ENCODE measurements at places on chromosomes 1 and 21.

- DNase-seq = no peak
Observed at GRCh38 chr1:185742403-185742802, 8.2 kb downstream of the HMCN1 start.

GRCh38 chr1:31790641-31791091 is 25.2 kb downstream of the SPOCD1 start:
- no peak for DNase-seq

DNA sequence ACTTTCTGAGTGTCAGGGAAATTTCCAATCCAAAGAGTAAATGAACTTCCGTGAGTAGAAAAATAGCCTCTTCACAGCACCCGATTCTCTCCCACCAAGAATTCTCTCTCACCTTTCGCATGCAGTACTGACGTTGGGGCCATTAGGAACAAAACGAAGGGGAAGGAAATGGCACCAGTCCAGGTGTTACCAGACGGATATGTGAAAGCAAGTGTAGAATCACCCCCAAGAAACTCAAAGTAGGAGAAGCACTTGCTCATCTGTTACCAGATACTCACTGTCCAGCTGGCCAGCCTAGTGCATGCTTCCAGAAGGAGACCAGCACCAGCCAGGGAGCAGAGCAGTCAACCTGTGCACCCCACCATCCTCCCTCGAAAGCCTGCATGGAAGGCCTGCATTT is 55.1 kb downstream of the ITPKB start:
- no peak for DNase-seq

DNA sequence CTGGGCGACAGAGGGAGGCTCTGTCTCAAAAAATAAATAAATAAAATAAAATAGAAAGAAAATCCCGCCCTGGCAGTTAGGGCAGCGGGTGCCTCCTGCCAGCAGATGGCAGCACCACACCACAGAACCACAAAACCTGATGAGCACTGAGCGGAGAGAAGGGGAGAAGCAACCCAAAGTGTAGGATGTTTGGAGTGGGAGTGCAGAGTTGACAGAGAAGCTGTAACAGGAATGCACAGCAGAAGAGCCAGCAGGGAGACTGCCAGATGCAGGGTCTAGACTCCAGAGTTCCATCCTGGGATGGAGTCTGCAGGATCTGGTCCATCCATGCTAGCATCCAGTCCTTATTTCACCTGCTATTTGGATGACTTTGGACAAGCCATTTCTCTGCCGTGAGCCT is 29.7 kb upstream of the KIRREL1 start:
- peak; percentile 85 for DNase-seq

- DNase-seq = no peak
Observed at GRCh38 chr1:152487871-152488270, 22.7 kb upstream of the LCE5A start.

- peak; percentile 65 for DNase-seq
Observed at GRCh38 chr1:207404849-207405525, 49.1 kb upstream of the CR2 start.

- DNase-seq = no peak
Observed at GRCh38 chr1:165501970-165502348, 41.8 kb upstream of the LRRC52 start.

DNA sequence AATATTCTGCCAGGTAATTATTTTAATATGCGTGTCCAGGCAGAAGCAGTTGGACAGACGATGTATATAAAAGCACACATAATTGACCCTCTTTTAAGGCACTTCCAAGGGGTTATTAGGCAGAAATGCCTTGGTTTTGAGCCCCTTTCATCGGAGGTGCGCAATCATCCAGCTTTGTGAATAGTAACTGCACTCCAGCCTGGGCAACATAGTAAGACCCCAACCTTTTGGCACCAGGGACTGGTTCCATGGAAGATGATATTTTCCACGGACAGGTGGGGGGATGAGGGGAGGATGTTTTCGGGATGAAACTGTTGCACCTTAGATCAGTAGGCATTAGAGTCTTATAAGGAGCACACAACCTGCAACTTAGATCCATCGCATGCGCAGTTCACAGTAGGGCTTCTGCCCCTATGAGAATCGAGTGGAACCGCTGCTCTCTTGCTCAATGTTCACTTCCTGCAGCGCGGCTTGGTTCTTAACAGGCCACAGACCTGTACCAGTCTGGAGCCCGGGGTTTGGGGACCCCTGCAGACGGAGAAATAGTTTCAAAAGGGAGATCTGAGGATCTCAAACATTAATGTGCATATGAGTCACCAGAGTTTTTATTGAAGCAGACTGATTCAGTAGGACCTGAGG is 1.8 kb upstream of the MCOLN2 start:
- DNase-seq = no peak

GRCh38 chr1:2980073-2980791 is 41.0 kb upstream of the ACTRT2 start:
- no peak for DNase-seq

DNA sequence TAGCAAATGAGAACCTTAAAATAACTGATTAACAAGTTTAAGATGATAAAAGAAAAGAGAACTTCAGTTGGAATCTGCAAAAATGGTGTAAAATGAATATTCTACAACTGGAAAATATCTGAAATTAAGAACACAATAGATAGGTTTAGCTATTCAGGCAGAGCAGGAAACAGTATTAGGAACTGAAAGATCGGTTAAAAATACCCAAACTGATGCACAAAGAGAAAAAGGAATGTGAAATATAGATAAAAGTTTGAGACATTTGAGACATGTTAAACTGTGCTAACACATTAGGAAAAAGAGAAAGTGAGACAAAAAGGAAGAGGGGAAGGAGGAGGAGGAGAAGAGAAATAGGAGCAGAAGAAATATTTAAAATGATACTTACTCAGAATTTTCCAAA is 12.1 kb downstream of the CD55 start:
- no peak for DNase-seq

DNA sequence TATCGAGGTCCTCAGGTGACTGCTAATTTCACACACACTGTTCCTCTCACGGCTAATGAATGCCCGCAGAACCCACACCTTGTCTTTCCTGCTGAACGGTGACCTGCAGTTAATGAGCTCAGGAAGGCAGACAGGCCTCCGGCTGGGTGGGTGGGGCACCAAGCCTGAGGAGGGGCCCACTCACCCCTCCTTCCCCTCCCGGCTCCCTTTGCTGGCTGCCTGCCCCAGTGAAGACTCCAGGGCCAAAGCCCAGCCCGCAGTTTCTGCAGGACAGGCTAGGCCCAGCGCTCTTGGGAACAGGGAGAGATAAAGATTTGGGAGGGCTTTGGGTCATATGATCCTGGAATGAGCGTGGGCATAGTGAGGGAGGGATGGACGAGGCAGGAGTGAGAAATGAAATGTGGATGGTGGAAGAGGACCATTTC is 26.4 kb downstream of the FOXO6 start:
- peak; percentile 69 for DNase-seq

GRCh38 chr1:167345386-167345733 is 124.7 kb downstream of the POU2F1 start:
- DNase-seq = no peak

GRCh38 chr1:92482665-92483609 is 3.8 kb downstream of the GFI1 start:
- no peak for DNase-seq

DNA sequence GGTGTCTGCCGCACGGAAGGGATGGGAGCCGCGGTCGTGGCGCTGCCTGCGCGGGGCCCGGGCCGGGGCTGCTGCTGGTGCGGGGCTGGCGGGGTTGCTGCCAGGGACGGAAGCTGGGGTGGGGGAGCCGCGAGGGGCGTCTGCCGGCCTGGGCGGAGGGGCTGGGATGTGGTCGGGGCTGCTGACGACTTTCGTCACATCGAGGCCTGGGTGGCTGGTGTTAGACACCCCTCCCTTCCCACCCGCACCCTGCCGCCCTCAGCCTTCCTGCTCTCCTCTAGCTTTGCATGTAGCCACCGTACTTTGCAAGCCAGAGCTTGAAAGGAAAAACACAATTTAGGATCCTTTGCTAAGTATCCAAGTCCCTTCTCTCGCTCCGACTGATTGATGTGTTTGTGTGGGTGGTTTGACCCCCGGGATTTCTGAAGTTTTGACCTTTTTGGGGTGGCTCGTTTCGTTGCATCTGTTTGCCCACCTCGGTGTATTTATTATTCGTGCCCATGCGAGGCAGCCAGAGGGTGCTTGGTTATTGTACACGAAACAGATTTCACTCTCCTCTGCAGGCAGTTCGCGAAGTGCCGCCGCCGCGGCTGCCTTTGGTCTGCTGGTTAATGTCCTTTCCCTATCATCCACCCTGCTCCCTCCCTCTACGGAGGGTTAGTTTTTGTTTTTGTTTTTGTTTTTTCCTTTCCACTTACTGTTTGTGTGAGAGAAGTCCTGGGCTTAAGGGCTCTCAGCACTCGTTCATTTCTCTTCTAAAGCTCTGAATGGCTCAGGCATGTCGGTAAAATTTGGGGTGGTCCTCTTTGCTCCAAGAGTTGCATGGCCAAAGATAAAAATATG is 868 bp downstream of the C1orf21 start:
- DNase-seq = no peak

DNA sequence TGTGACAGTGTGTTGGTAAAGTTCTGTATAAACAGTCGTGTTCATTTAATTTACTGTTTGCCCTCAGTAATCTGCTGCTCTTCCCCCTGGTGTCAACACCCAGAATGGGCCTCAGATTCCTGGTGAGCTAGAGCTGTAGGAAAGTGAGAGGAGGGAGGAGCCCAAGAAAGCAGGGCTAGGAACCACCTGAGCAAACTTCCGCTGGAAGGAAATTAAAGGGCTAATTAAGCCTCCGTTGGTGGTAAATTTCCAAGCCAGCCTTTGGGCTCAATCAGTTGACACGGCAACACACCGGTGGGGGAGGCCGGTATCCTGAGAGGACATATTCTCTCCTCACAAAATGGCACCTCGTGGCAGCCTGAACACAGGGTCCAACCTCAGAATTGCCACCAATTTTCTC is 32.9 kb downstream of the RAB3B start:
- DNase-seq = no peak

DNA sequence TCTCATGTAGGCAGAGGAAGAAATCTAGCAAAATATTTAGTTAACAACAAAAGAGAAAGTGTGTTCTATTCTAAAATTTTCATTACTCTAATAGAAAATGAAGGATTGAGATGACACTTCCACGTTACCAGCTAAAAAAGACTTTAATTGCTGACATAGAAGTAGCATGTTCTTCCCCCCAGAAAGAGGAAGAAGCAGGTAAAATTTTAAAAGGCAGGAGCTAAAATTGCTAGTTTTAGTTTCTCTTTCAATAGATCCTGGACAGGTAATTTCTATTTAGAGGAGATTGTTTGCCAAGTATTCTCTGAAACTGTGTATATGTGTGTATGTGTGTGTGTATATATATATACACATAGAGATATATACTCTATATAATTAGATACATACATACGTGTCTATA is 248.1 kb upstream of the FMN2 start:
- DNase-seq = no peak

DNA sequence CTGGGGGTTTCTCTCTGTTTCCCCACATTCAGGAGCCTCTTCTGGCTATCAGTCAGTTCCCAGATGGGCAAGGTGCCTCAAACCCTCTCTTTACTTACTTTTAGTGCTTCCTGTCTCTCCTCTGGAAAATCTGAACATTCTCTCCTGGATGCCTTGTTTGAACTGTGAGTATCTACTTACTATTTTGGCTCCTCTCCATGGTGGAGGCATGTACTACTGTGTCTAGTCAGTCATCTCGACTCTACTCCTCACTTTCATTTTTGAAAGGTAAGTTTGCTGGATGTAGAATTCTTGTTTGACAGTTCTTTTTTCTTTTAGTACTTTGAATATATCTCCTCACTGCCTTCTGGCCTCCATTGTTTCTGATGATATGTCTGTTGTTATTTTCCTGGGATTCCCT is 70.9 kb upstream of the FAM78B start:
- DNase-seq = no peak

DNA sequence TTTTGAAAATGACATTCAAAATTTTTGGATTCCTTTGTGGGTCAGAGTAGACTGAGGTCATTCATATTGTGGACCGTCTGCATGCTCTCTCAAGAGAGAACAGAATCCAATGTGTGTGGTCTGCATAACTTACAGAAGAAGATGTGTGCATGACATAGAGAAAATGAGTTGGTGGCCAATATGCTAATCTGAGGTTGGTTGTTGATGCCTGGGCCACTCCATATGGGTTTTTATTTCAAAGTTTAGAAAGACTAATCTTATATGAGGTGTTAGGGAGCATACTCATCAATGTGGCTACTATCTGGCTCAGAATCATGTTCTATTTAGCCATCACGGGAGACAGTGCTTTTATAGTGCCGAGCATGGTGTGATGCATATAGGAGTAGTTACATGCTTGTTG is 18.2 kb downstream of the NTNG1 start:
- DNase-seq = no peak

DNA sequence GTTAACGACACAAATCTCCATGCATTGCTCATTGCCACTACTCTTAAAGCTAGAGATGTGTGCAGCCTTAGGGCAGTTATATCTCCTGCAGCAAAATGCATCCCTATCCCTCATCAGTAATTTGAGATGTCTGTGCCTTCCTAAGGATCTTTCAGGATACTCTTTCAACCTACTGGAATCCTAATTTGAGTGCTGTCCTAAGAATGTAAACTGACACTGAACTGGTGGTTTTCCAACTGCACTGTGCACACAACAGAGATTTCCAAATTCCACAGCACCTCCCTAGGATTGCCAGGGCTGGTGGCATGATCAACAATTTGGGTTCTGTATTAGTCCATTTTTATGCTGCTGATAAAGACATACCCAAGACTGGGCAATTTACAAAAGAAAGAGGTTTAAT is 193.9 kb downstream of the LTN1 start:
- DNase-seq = no peak

DNA sequence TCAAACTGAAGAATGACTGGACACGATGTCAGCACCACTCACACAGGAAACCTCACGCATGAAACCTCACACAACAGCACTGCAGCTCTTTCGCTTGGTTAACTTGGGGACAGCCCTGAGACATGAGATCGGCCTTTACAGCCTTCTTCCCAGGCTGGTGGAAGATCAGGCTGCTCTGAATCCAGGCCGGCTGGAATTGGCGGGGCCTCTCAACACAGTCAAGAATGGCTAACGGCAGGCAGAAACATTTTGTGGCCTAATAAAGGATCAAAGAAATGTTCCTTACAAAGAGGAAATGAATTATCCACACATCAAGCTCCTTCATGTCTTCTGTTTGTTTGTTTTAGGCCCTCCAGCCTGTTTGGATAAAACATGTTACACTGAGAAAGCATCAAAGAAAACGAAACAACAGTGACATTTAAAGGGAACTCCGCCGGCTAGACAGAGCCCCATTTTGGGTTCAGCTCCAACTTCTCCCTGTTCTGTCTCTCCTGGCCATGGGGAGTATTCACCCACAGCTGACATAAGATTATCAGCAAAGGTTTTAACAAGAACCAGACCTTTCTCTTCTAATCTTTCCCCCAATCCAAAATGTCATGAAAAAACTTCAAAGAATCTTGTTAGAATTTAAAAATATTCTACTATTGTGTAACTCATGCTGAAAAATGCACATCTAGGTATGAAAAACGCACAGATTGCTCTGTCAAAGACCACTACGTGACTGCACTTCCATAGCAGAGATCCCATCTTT is 131.2 kb downstream of the SLC45A1 start:
- no peak for DNase-seq

- no peak for DNase-seq
Observed at GRCh38 chr1:32715901-32716311, 13.3 kb upstream of the SYNC start.

GRCh38 chr1:45306319-45306718 is 20.4 kb upstream of the HPDL start:
- DNase-seq = no peak
